ENCODE measurements at places on chromosomes 12 and 14.

GRCh38 chr14:53714495-53715192, 242.0 kb downstream of the BMP4 start:
- DNase-seq = no peak

GRCh38 chr12:44077294-44077693, 241.4 kb downstream of the TMEM117 start:
- DNase-seq = no peak

- DNase-seq = no peak
These were observed 58.8 kb downstream of the CCER1 start for GRCh38 chr12:90896164-90896563.

- no peak for DNase-seq
These were observed 414.5 kb downstream of the PCNX1 start for GRCh38 chr14:71321574-71322315.

DNA sequence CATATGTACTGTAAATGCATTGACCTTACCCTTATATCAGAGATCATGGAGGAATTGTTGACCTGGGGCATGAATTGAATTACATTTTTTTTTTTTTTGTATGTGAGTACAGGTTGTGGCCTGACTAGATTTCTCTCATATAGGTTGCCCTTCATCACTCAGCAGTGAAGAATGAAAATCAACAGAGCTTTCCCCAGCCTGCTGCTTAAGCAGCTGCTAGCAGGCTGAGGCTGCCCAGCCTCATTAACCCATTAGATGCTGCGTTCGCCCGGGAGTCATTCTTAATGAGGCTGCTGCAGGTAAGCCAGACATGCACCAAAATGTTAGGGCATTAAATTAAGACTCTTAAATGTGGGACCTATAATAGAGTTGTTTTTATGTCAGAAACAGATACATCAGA, 236.0 kb downstream of the ETNK1 start:
- no peak for DNase-seq

DNA sequence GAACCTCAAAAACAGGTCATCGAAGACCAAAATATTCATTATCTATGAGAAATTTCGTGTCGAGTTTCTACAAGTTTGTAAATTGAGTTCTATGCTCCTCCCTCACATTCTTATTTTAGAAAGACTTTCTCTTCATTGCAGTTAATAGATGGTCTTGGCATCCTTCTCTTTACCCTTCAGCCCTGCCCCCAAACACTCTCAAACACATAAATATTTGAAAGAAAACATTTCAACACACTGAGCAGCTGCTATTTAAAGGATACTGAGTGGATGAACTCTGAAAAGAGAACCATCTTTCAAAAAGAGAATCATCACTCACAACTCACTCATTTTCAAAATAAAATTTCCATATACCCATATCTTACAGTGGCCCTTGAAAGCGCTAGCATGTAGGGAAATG, 67.1 kb downstream of the NUAK1 start:
- DNase-seq = no peak

DNA sequence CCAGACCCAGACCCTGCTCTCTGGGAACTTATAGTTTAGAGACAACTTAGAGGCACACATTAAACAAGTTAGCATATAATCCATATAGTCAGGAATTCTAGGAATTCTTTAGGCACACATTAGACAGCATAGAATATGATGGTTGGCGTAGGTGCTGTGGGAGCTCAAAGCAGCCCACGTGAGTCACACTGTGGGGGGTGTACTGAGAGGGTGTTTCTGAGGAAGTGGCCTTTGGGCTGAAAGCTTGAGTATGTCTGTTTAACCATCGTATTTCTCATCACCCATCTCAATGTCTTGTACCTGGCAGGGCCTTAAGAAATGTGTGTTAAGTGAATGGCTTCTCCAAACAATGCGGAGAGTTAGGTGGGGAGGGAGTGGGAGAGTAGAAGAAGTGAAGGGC, 67.2 kb downstream of the TMEM30B start:
- no peak for DNase-seq

DNA sequence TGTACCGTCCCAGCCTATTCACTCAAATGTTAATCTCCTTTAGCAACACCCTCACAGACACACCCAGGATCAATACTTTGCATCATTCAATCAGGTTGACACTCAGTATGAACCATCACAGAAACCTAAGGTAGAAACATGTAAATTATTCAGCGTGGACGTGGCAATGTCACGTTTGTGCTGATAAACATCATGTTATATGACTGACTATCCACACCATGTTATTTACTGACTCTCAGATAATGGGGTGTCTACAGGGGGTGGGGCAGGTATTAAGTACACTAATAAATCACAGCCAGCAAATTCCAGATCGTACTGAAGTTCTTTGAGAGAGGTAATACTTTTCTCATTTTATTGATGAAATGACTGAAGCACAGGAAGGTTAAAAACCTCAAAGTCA, 280.0 kb downstream of the C12orf75 start:
- DNase-seq = no peak

GRCh38 chr14:23650506-23650905, 14.3 kb downstream of the DHRS2 start:
- DNase-seq = no peak

- DNase-seq = no peak
These were observed 31.2 kb downstream of the RHOF start for GRCh38 chr12:121762269-121762668.

- DNase-seq = no peak
These were observed 181.7 kb downstream of the ADAMTS20 start for GRCh38 chr12:43370263-43370662.

DNA sequence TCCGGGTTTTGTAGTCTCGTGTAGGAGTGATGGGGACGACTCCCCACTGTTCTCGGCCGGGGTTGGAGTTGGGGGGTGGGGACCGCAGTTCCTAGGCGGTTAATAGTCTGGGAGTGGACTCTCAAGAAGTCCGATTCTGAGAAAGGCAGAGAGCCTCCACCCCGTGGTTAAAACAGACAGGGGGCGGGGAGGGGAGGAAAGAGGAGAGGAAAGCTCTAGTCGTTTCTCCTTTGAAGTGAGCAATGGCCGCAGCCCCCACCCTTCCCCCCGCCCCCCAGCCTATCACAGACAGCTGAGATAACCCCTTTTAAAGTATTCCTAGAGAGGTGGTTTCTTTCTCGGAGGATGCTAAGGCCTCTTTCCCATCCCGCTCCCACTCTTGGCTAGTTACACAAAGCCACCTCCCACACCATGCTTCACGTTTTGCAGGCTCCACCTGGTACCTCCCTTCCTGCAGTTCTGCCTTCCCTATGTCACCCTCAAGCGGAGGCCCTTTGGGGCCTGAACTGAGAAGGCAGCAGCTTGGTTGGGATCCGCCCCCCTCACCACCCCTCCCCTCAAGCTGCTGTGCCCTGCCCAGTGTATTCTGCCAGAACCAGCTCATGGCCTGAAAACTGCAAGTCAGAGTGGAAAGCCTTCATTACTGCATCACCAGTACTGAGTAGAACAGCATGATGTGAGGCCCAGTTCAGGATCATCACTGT, 853 bp downstream of the USP5 start:
- DNase-seq = no peak

- no peak for DNase-seq
These were observed 24.7 kb downstream of the BTBD6 start for GRCh38 chr14:105273062-105273461.

DNA sequence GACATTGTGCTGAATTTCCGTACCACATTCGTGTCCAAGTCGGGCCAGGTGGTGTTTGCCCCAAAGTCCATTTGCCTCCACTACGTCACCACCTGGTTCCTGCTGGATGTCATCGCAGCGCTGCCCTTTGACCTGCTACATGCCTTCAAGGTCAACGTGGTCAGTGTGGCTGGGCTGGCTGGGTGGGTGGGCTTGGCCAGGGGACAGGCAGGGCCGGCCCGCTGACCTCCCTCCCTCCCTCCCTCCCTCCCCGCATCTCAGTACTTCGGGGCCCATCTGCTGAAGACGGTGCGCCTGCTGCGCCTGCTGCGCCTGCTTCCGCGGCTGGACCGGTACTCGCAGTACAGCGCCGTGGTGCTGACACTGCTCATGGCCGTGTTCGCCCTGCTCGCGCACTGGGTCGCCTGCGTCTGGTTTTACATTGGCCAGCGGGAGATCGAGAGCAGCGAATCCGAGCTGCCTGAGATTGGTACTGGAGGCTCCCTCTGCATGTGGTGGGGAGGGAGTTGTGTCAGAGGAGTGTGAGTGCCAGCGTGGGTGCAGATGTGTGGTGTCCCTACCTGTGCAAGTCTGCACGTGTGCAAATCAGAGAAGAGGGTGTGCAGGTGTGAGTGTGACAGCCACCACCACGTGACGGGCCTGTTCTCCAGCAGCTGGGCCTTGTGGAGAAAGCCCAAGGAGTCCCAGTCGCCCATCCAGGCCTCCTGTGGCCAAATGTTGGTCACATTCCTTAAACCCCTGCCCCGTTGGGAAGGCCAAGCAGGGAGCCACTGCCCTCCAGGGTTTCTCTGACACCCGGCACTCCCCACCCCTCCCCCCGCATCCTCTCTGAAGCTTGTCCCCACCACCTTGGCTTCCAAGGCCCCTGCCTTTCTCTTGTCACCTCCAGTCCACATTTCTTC, 5.3 kb downstream of the KCNH3 start:
- no peak for DNase-seq

- no peak for DNase-seq
These were observed 10.6 kb downstream of the BMP4 start for GRCh38 chr14:53946071-53946403.

- no peak for DNase-seq
These were observed 383.5 kb downstream of the ZFP36L1 start for GRCh38 chr14:68409387-68409786.

GRCh38 chr12:89379148-89379838, 27.0 kb upstream of the DUSP6 start:
- DNase-seq = no peak

DNA sequence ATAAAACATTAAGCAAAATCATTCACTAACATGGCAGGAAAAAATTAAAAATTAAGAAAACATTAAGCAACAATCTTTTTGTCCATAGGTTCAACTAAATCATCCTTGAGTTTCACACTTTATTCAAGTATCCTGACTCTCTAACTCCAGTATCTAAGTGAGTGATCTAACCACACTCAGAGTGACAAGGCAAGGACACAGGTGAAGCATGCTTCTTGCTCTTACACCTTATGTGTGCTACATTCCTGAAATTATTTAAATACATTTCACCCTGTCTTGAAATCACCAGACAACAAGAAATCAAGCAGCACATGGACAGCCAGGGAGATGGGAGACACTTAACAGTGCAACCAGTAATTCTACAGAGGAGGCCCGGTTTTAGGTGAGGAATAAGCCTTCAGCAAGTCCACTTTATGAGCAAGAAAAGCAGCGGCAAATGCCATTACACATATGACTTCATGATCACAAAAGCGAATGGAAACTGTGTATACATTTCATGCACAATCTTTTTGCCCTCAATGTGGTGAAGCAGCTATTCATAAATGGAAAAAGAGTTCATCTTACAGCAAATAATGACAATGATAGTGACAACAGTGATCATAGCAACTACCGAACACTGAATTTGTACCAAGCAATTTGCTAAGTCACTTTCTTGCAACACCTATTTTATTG, 37.4 kb downstream of the PHLDA1 start:
- no peak for DNase-seq

DNA sequence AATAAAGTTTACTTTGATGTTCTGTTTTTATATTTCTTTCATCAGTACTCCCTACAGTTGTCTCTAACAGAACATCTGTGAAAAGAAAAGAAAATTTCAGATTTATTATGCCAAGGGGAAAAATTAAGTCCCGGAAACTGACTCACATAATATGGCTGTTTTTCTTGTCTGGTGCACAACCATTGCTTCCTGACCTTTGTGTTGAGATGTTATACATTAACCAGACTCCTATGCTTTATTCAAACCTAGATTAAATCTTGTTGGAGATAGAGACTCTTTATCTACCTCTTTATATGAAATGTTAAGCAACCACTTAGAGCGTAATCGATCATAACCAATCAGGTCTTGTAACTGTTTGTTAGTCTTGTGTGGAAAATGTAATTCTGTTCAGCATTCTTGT, 37.6 kb upstream of the BICD1 start:
- DNase-seq = no peak

- no peak for DNase-seq
These were observed 70.2 kb downstream of the LLPH start for GRCh38 chr12:66060163-66060907.

- peak; percentile 22 for DNase-seq
These were observed 557.3 kb upstream of the MIS18BP1 start for GRCh38 chr14:45810152-45810872.

DNA sequence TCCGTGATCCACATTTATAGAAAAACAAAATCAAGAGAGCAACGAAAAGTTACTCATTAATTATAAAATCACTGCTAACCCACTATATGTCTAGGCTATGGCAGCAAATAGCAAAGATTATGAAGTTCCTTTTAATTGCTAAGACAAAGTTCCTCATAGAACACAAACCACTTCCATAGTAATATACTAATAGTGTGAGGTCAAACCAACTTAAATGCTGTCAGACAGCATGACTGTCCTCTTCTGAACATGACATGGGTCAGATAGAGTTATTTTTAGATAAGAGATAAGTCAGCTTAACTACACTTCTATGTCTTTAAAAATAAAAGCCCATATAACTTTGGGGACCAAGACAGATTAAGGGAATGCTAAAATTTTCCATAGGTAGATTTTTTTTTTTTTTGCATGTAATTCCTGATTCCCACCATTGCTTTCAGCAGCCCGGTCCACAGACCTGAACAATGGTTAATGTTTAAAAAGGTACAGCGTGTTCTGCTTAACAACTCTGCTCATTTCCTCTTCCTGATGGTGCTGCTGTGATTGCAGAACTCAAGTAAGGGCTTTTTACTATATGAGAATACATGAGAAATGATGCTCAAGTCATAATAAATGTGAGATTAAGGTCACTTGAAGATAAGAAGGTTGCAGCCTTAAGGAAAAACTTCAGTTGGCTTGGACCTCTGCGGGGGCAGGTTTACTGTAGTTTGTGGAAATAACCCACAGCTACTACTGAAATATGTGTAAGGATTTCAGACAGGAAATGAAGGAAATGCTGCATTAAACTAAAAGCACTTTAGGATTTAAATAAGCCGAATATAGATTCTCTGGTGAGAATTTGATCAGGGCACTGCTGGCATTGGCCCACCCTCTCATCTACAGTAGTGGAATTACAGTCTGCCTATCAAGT, 37.7 kb upstream of the DUSP6 start:
- DNase-seq = no peak

- no peak for DNase-seq
These were observed 31.1 kb upstream of the STRAP start for GRCh38 chr12:15851045-15851620.

All from GM13976 (cell line).